ENCODE measurements at places on chromosomes 1 and 21.
A peak's percentile ranks its signal among the peaks of the same experiment; 100 is the strongest.

DNA sequence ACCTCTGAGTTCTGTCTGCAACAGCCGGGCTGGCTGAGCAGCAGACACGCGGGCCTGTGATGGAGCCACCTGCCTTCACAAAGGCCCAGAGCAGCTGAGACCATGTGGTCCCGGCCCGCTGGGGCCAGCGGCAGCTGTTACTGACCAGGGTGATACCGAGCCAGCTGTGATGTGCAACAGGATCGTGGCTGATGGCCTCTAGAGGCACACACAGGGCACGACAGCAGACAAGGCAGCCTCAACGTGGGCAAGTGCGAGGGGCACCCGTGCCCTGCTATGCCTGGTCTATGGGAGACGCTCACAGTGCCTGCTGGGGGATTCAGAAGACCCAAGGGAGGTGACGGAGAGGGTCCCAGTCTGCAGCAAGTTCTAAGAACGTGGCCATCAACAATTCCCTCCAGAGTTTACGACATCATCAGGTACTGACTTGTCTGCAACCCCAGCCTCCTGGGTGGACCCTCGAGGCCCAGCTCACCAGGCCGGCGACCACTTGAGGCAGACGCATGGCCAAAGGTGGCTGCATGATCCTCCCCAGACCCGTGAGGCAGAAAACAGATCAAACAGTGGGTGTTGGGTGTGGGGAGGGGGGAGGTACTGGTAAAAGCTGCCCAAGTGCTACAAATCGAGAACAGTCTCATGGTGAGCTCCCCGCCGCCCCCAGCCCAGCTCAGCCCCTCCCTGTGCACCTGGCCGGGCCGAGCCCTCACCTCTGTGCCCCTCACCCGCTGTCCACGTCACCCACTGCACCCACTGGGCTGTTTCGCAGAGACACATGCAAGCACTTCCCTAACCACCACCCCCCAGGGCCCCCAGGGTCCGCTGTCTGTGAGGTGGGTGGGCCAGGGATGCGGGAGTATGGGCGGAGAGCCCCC, 6.0 kb downstream of the POFUT2 start:
- DNase-seq, result no peak

- DNase-seq, result no peak
These were observed 61.3 kb upstream of the MUTYH start for GRCh38 chr1:45401524-45401923.

DNA sequence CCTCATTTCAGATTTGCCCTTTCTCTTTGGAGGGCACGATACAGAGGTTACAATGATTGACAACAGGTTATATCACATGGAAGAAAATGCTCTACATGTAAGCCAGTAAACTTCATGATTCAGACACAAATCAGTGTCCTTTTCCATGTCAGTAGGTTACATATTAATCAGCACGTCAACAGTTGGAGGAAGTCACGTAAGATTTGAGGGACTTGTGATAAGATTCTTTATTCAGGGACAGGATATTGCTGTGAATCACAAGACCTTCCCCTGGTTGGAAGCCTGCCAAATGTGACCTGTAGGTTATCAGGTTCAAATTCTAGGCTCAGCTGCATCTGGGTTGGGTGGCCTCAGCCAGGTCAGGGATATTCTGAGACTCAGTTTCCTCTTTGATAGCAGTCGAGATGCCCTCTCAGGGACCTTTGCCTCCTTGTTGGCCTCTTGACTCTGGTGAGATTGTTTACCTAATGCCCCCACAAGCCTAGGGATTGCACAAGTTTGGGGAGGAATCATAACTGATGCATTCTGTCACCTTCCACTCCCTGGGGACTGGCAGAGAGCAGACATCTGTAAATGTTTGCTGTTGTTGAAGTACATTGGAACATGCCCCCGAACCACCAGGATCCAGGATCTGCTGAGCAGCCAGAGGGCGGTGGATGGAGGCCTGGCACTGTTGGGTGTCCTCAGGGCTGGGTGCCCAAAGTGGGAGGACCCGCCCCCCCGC, 31.9 kb downstream of the SERINC2 start:
- DNase-seq, result no peak

- DNase-seq, result peak; percentile 2
These were observed 94.0 kb upstream of the NGF start for GRCh38 chr1:115432061-115432460.

- peak; percentile 11 for DNase-seq
These were observed 509 bp downstream of the PIK3R3 start for GRCh38 chr1:46131712-46132528.
